ENCODE measurements at places on chromosomes 12 and 14. TPM values are rescaled to one million over a fixed set of nuclear protein-coding genes. Genes with fewer than 3 reads are reported as not detected.

The HNF1A gene
- 4.0 TPM for total RNA-seq

The TTC6 gene
- 0.34 TPM for total RNA-seq

The GUCY2C gene
- not detected for total RNA-seq

The TAS2R43 gene
- total RNA-seq: not detected

The INSM2 gene
- total RNA-seq: not detected

The AICDA gene
- total RNA-seq: 0.07 TPM
